Right lobe of liver (tissue), 6 donors: ENCODE measurements at places on chromosomes 3 and 15. TPM values are rescaled to one million over a fixed set of nuclear protein-coding genes. Genes with fewer than 3 reads are reported as not detected.

DNA sequence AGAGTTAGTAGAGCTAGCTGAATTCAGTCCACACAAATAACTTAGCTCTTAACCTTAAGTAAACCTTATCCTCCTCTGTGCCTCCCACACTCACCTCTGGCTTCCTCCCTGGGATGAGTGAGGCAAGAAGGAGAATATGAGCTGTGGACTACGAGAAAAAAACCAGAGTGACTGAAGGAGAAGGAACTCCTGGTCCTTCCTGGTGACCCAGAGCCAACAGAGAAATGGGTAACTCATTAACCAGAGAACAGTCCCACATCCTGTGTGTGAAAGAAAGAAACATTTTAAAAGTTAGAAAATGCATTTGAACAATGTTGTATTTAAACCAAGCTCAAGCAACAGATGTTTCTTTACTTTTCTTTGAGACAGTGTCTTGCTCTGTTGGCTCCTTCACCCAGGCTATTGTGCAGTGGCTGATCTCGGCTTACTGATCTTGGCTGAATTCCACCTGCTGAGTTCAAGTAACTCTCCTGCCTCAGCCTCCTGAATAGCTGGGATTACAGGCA, 27.5 kb upstream of the FAM81A start:
- no peak overlapping the region for H3K27ac ChIP-seq
- no peaks in the 10 kb centered on the region for H3K36me3 ChIP-seq
- DNase-seq: no peak

GRCh38 chr3:58004973-58005372, 3.2 kb upstream of the FLNB start:
- no peak overlapping the region for H3K27ac ChIP-seq
- DNase-seq: no peak
- H3K4me1 ChIP-seq: no peaks in the 10 kb centered on the region

DNA sequence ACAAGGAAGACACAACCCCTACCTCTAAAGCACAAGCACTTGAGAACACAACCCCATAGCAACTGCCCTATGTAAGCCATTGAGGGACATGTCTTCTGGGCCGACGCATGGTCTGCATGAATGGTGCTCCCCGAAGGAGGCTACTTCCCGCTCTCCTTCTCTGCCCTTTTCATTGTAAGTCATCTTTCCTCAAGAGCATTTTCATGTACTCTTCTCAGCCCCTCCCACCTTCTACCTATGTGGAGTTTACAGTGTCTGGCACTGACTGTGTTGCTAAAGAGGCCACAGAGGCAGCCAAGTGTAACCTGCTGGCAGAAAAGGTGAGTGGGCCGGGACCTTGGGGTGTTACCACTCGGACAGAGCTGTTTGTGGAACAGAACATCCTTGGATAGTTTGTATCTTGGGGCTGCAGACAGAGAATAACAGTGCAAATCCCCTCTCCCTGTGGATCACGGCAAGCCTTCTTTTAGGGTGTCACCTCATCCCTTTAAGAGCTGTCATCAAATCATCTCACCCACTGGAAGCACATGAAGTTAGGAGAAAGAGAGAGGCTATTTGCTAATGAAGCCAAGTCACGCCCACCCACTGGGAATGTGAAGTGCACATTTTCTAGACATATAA, 5.6 kb downstream of the AHSG start:
- no peak overlapping the region for H3K4me3 ChIP-seq
- no peaks in the 10 kb centered on the region for H3K4me1 ChIP-seq
- H3K27ac ChIP-seq: no peak overlapping the region
- no peak for DNase-seq

DNA sequence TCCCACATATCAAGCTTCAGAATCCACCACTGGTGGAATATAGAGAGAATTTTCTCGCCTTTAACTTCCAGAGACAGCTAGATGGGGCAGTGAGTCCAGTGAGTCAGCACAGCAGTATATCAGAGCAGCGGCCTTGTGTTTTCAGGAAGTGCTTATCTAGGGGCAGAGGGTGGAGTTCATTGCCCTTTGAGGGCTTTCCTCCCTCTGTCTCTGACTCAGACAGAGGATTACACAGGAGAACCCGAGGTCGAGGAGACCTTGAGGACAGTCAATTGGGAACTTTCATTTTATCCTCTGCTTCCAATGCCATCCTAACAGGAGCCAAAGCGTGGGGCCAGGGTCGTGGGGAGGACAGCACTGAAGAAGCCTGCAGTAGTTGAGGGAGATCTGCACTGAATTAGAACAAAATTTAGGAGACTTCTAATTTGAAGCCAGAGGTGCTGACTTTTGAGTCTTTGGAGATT, 109.6 kb upstream of the UMPS start:
- DNase-seq: peak; percentile 67
- no peak overlapping the region for H3K4me3 ChIP-seq
- H3K27me3 ChIP-seq: no peaks in the 10 kb centered on the region
- peak overlapping the region; percentile 65 for H3K27ac ChIP-seq
- no peaks in the 10 kb centered on the region for H3K36me3 ChIP-seq
- no peaks in the 10 kb centered on the region for H3K4me1 ChIP-seq

DNA sequence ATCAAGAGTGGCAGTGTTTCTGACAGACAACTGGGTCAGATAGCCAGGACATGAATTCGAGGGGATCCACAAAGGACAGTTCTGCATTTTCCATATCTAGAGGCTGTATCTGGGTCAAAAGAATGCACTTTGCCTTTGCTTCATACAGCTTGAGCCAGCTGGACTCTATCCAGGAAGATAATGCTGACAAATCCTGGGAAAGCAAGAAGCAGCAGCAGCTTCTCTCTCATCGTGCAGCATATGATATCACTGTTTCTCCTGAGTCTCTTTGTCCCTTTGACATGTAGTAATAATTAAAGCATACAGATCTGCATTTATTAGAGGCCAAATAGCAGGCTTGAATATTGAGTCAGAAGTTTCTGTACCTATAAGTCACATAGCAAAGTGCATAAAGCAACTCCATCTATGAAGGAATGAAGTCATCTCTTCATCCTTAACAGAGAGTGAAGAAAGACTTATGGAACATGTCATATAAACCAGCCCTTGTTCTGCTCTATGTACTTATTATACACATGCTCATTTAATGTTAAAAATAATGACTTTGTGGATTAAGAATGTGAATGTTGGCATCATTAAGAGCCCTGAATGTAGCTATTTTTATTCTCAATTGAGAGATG, 236.8 kb upstream of the GBE1 start:
- no peak overlapping the region for H3K4me3 ChIP-seq
- no peaks in the 10 kb centered on the region for H3K27me3 ChIP-seq
- DNase-seq: no peak
- H3K36me3 ChIP-seq: no peaks in the 10 kb centered on the region
- no peak overlapping the region for H3K27ac ChIP-seq

DNA sequence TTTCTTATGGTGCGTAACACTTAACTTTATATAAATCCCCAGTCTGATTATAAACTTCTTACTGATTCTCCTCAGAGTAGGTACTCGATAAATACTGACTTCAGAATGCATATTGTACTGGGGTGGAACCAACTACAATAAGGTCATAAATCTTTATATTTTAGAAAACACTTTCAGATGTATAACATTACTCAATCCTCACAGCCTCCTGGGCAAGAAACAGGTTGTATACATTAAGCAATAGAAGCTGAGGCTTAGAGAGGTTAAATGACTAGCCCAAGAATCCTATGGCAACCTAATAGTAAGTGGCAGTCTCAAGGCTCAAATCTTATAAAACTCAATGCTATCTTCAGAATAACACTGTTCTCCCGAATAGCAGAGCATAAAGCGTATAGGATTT, 9.1 kb downstream of the VPS13C start:
- no peaks in the 10 kb centered on the region for H3K36me3 ChIP-seq
- H3K4me1 ChIP-seq: peaks cover 24% of the 10 kb centered on the region
- no peak overlapping the region for H3K4me3 ChIP-seq
- H3K27me3 ChIP-seq: no peaks in the 10 kb centered on the region
- H3K27ac ChIP-seq: no peak overlapping the region

- H3K27ac ChIP-seq: no peak overlapping the region
- no peak overlapping the region for H3K4me3 ChIP-seq
- no peaks in the 10 kb centered on the region for H3K27me3 ChIP-seq
- H3K4me1 ChIP-seq: no peaks in the 10 kb centered on the region
- no peak for DNase-seq
These were observed 12.6 kb upstream of the VIPR1 start for GRCh38 chr3:42489937-42490227.

DNA sequence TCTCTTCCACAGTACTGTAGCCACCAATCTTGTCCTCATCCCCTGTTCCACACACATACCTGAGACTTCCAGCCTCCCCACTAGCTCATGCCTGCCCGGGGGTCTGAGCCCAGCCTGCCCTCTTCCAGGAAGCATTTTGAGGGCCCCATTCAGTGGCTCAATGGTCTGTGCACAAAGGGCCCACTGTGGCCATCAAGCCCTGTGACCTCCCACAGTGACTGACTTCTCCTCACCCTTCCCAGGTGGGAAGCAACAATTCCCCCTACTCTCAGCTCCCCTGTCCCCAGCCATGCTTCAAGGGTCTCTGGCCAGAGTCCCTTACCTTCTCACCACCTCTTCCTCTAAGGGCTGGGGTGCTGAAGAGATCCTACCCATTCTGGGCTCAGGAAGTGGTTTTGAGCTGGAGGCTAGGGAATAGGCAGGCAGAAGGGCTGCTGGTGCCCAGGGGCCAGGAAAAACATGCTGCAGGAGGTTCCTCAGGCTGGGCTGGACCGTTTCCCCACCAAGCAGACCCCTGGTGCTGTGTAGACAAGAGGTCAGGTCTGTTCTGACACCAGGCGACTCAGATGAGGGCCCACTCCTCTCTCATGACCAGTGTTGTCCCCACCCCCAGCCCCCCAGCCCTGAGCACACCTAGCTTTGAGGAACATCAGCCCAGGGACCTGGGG, 3.0 kb upstream of the KLF15 start:
- H3K27me3 ChIP-seq: no peaks in the 10 kb centered on the region
- DNase-seq: no peak
- H3K4me1 ChIP-seq: peaks cover 18% of the 10 kb centered on the region
- H3K4me3 ChIP-seq: no peak overlapping the region

GRCh38 chr15:72968531-72968922, 83.7 kb upstream of the NEO1 start:
- no peak overlapping the region for H3K27ac ChIP-seq
- no peaks in the 10 kb centered on the region for H3K27me3 ChIP-seq
- no peaks in the 10 kb centered on the region for H3K4me1 ChIP-seq

GRCh38 chr3:187742351-187743171, 2.7 kb downstream of the BCL6 start:
- no peaks in the 10 kb centered on the region for H3K36me3 ChIP-seq
- H3K27me3 ChIP-seq: no peaks in the 10 kb centered on the region
- H3K4me1 ChIP-seq: no peaks in the 10 kb centered on the region
- peak overlapping the region; percentile 73 for H3K4me3 ChIP-seq
- DNase-seq: no peak

DNA sequence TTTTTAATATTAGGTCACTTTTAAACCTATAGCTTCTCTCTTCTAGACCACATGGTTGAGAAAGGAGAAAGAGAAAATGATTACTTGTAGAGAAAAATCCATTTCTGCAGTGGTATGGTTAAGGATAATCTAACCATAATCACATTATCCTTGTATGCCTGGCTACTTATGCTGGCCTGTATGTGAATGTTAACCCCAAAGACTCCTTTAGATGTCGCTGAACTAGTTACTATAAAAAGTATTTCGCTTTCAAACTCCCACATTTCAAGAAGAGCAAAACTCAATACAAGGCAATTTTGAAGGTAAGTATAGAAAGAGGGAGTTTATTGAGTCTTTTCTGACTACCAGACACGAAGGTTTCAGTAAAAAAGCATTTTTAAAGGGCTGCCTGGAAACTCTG, 2.2 kb downstream of the KCTD6 start:
- no peak for DNase-seq
- no peaks in the 10 kb centered on the region for H3K27me3 ChIP-seq
- no peaks in the 10 kb centered on the region for H3K36me3 ChIP-seq
- H3K4me3 ChIP-seq: no peak overlapping the region
- H3K27ac ChIP-seq: no peak overlapping the region

DNA sequence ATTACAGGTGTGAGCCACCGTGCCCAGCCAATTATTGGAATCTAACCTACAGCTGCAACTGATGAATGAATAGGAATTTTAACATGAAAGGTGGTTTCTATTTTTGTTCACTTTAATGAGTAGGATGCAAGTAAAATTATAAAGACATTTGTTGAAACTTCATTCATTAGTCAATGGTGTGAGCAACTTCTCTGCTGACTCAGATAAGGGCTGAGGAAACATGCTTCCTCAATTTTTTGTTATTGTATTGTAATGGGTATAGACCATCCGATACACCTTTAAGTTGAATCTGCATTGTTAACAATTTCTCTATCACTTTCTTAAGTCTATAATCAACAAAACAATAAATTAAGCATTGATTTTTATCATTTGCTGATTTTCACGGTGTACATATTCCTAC, 127.8 kb downstream of the STAG1 start:
- H3K4me1 ChIP-seq: no peaks in the 10 kb centered on the region
- H3K27me3 ChIP-seq: no peaks in the 10 kb centered on the region
- peak overlapping the region; percentile 51 for H3K27ac ChIP-seq
- no peaks in the 10 kb centered on the region for H3K36me3 ChIP-seq
- H3K4me3 ChIP-seq: no peak overlapping the region
- no peak for DNase-seq

DNA sequence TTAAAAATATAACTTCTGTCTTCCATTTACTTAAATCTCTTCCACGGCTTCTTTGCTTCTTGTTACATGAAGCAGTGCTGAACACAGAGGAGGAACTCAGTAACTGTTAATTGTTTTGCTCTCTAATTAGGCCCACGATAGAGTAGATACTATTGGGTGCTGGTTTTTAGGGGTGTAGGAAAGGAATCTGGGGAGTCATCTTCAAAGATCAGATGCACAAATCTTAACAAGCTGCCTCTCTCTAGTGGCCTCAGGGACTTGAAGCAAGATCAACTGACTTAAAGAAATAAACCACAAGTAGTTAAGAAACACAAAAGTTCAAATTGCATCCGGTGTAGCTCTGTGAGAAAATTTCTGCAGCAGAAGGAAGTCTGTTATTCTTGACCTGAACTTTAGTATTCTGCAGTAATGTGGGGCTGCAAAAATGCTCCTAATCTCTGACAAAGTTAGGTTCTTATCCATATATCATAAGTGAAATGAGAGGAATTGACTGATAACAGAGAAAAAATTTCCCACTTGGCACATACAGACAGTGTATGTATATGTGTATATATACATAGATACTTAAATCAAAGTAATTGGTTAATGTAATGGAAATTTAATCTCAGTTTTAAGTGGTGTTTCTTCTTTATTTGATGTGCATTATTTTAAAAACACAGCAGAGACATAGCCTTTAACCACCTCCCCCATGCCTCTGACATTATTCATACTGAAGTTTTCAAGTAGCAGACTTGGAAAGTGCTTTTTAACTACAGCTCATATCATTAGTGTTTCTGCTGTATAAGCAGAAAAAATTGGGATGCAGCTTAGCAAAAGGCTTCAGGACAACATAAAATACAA, 51.8 kb downstream of the CHST2 start:
- H3K27me3 ChIP-seq: no peaks in the 10 kb centered on the region
- no peak overlapping the region for H3K27ac ChIP-seq
- H3K4me1 ChIP-seq: no peaks in the 10 kb centered on the region
- DNase-seq: no peak
- no peaks in the 10 kb centered on the region for H3K36me3 ChIP-seq
- H3K4me3 ChIP-seq: no peak overlapping the region

IFT122 gene
- total RNA-seq: 15.8 TPM

CMTM7 gene
- total RNA-seq: 5.0 TPM

RAB6B gene
- 0.43 TPM for total RNA-seq

GRIP2 gene
- 0.42 TPM for total RNA-seq

IQCF5 gene
- total RNA-seq: not detected

PRR20G gene
- not detected for total RNA-seq

PAQR9 gene
- total RNA-seq: 10.8 TPM

CCR3 gene
- not detected for total RNA-seq

FILIP1L gene
- total RNA-seq: 10.8 TPM
